ENCODE measurements at places on chromosomes 2 and 18. TPM values are rescaled to one million over a fixed set of nuclear protein-coding genes. Genes with fewer than 3 reads are reported as not detected.

Gene IL36B
- not detected for total RNA-seq

Gene MC5R
- not detected for total RNA-seq

Gene MATN3
- total RNA-seq, result 17.0 TPM

Gene NMUR1
- total RNA-seq, result 0.10 TPM

Gene OTX1
- total RNA-seq, result not detected

Gene SLC8A1
- total RNA-seq, result 50.4 TPM

Gene CHRNG
- not detected for total RNA-seq

Gene RGPD4
- 0.10 TPM for total RNA-seq

DNA sequence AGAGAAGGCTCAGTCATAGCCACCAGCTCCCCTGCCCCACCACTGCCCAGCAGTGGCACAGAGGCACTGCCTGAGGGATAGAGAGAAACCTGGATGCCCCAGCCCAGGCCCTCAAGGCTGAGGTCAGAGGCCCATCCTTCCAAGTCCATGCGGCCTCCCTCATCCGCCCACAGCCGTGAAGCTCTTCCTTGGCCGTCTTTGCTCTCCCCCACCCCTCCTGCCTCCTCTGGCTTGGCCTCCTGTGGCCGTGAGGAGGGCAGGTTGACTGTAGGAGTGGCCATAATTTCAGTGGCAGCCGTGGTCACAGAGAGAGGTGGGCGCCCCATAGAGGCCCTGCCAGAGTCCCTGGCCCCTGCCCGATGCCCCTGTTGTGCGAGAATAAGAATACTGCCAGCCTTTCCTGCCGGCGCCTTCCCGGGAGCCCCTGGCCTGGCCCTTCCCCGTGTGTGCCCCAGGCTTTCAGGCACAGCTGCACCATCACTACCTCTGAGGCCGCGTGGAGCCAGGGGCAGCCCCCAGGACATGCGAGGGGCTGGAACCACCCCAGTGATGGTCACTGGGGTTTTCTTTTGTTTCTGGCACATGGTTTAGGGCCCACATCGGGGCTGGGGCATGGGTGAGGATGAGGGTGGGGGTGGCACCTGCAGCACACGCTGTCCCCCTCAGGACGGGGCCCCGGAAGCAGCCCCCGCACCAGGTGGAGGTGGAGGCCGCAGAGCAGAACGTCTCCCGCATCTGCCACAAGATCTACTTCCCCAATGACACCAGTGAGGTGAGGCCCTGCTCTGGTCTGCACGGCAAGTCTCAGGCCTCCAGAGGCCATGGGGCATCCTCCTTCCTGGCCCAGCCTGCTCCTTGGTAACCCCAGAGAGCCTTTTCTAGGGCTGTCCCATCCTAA lies 13.1 kb upstream of the GPR17 start:
- no peak overlapping the region for H3K27ac ChIP-seq
- no peaks in the 10 kb centered on the region for H3K27me3 ChIP-seq
- no peak overlapping the region for H3K4me3 ChIP-seq
- H3K36me3 ChIP-seq, result no peaks in the 10 kb centered on the region
- peaks cover 28% of the 10 kb centered on the region for H3K4me1 ChIP-seq

- H3K4me1 ChIP-seq, result peaks cover 12% of the 10 kb centered on the region
- no peak for DNase-seq
- H3K27me3 ChIP-seq, result no peaks in the 10 kb centered on the region
- no peaks in the 10 kb centered on the region for H3K36me3 ChIP-seq
- no peak overlapping the region for H3K4me3 ChIP-seq
Measured at GRCh38 chr2:223082706-223083105, 30.7 kb downstream of the KCNE4 start.

- H3K4me1 ChIP-seq, result peaks cover 14% of the 10 kb centered on the region
- H3K27ac ChIP-seq, result no peak overlapping the region
- H3K27me3 ChIP-seq, result no peaks in the 10 kb centered on the region
- no peak for DNase-seq
Measured at GRCh38 chr18:69531973-69532372, 131.3 kb downstream of the DOK6 start.

DNA sequence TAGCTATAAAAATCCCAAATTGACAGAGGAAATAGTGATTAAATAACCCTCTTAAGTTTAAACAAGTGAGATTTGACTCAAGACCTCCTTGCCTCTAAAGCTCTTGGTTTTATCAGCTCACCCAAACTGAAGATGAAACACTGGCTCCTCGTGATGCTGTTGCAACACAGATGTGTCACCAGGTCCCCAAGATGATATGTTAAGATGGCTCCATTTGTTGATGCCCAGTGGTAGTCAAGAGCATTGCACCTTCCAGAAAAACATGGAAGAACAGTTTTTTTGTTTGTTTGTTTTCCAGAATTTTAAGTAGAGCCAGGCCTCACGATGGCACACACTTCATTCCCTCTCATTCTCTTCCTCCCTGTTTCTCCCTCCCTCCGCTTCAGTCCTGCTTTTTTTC lies 399.8 kb downstream of the TXNL1 start:
- DNase-seq, result no peak
- H3K4me3 ChIP-seq, result no peak overlapping the region
- H3K36me3 ChIP-seq, result no peaks in the 10 kb centered on the region
- H3K27me3 ChIP-seq, result no peaks in the 10 kb centered on the region
- H3K4me1 ChIP-seq, result peaks cover 26% of the 10 kb centered on the region
- no peak overlapping the region for H3K27ac ChIP-seq

DNA sequence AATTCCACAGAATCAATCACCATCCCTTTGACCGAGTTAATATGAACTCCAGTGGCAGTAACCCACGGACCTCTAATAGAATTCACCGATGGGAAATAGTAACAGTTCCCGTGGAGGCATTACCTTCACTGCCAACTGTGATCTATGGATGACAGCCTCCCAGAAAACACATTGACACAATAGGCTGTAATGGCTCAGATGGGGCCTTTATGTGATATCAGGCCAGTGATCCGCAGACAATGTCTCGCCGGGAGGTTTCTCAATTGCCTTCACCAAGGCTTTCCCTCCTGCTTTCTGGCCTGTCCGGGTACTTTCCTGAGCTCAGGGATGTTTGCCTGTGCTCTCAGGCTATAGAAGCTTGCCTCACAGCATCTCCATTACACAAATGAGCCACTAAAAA lies 34.4 kb upstream of the KLF7 start:
- H3K4me1 ChIP-seq, result no peaks in the 10 kb centered on the region
- DNase-seq, result no peak
- H3K27me3 ChIP-seq, result no peaks in the 10 kb centered on the region
- H3K36me3 ChIP-seq, result no peaks in the 10 kb centered on the region

GRCh38 chr2:3170792-3171455 lies 206.7 kb downstream of the EIPR1 start:
- no peaks in the 10 kb centered on the region for H3K27me3 ChIP-seq
- DNase-seq, result no peak
- no peak overlapping the region for H3K4me3 ChIP-seq
- H3K4me1 ChIP-seq, result peaks cover 16% of the 10 kb centered on the region
- H3K27ac ChIP-seq, result no peak overlapping the region

DNA sequence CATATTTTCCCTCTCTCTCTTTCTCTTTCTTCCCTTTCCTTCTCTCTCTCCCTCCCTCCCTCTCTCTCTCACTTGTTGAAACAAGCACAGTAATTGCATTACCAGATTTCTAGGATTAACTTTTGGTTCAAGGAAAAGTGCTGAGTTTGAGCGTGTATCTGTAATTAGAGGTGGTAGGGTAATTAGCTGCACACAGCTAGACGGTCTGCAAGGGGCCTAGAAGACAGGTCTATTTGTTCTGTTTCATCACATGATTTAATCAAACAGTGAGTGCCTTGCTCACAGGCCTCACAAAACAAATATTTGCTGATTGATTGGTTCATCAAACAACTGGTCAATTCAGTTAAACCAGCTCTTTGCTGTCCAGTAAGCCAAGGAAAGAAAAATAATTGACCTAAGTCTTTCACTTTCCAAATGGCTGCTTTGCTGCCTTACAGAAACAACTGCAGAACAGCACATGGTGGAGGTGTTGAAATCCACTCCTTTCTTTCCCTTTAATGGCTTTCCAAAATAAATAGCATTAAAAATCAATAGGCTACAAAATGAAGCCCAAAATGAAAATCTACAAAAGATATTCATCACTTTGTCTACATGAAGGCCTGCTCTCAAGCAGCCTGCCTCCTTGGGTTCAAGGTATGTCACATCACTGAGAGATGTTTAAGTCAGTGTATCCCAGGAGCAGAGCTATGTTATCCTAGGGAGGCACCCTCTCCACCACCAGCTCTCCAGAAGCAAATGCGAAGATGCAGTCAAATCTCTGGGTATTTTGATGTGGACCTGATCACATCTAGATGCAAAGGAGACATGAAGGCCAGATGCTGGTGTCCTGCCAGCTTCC lies 264.4 kb upstream of the SIX2 start:
- no peak for DNase-seq
- H3K36me3 ChIP-seq, result no peaks in the 10 kb centered on the region
- no peaks in the 10 kb centered on the region for H3K27me3 ChIP-seq
- no peak overlapping the region for H3K4me3 ChIP-seq
- peaks cover 73% of the 10 kb centered on the region for H3K4me1 ChIP-seq

DNA sequence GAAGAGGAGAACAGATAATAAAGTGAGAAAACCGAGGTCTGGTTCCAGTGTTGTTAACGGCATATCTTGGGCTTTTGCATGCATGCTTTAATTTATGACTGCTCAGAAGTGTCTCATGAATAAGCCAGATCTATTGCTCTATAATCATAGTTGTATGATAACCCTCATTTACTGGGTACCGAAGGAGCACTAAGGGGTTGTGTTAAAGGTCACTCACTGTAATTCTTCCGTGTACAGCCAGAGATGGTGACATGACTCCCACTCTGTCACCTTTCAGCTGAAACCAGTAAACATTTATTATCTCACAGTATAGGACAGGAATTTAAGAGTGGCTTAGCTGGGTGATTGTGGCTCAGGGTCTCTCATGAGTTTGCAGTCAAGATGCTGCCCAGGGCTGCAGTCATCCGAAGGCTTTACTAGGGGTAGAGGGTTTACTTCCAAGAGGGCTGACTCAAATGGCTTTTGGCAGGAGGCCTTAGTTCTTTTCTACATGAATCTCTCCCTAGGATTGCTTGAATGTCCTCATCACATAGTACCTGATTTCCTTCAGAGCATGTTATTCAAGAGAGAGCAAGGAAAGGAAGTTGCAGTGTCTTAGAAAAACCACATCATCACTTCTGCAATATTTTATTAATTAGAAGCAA lies 107.0 kb downstream of the NAB1 start:
- H3K36me3 ChIP-seq, result no peaks in the 10 kb centered on the region
- no peak overlapping the region for H3K27ac ChIP-seq
- H3K4me3 ChIP-seq, result no peak overlapping the region

- H3K27me3 ChIP-seq, result no peaks in the 10 kb centered on the region
- no peak for DNase-seq
- peak overlapping the region; percentile 97 for H3K27ac ChIP-seq
- no peaks in the 10 kb centered on the region for H3K36me3 ChIP-seq
Measured at GRCh38 chr18:63236921-63237846, 82.4 kb downstream of the BCL2 start.

- no peak overlapping the region for H3K27ac ChIP-seq
- H3K36me3 ChIP-seq, result peaks cover 21% of the 10 kb centered on the region
- no peak for DNase-seq
- H3K27me3 ChIP-seq, result no peaks in the 10 kb centered on the region
- H3K4me1 ChIP-seq, result no peaks in the 10 kb centered on the region
- no peak overlapping the region for H3K4me3 ChIP-seq
Measured at GRCh38 chr2:70985283-70985688, 6.9 kb downstream of the ANKRD53 start.
